ENCODE measurements at places on chromosomes 12 and 14.
A peak's percentile ranks its signal among the peaks of the same experiment; 100 is the strongest.

DNA sequence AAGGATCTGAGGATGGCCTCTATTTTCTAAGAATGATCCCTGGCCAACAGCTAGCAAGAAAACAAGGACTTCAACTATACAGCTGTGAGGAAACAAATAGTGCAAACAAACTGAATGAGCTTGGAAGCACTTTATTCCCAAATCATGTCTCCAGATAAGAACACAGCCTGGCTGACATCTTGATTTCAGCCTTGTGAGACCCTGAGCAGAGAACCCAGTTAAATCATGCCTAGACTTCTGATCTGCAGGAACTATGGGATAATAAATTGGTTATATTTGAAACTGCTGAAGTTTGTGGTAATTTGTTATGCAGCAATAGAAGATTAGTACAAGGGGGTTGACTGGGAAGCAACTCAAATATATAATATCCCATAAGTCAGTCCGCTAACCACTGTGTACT lies 183.9 kb upstream of the BMP4 start:
- no peak for DNase-seq

DNA sequence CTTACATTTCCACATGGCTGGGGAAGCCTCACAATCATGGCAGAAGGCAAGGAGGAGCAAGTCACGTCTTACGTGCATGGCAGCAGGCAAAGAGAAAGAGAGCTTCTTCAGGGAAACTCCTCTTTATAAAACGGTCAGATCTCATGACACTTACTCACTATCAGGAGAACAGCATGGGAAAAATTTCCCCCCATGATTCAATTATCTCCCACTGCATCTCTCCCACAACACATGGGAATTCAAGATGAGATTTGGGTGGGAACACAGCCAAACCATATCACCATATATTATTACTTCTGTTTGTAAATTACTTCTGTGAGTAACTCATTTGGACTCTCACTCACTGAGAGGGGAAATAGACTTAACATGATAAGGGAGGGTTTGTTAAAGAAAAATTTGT lies 1496.8 kb upstream of the TMEM132C start:
- no peak for DNase-seq

- DNase-seq: no peak
Observed at GRCh38 chr12:11768233-11768965, 118.9 kb downstream of the ETV6 start.

GRCh38 chr12:116926283-116927243 lies 15.8 kb downstream of the FBXW8 start:
- DNase-seq: no peak

DNA sequence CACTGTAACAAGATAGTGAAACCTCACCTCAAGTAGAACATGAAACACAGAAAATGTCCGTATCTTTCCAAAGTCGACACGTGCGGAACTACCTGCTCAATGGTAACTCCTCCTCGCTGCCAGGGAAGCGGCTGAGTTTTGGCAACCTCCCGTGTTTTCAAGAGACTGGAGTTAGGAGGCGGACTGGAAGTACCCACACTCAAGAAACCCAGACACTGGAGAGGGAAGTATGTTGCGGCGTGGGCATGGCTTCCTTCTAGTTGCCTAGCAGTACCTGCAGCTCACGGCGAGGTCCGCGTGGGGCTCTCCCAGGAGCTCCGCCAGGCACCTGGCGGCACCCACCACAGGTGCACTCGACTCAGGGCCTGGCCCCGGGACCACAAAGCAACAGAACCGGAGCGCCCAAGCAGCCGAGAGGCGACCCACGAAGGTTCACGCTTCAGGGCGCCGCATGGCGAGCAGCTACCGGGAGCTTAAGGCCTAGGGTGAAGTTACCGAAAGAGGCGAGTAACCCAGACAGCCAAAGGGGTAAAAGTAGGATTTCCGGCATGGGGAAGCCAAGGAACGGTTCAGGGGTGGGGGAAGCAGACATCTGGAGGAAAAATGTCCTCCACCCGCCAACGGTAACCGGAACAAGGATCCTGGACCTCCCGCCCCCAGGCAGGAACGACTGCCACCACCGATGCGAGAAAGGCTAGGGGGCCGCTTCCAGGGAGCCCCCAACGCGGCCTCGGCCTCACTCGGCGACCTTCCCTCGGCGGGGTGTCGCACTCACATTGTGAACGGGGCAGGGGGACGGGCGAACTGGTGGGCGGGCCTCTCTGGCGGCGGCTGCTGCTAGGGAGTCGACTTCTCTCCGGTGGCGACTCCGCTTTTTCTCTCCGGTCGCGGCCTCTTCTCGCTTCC lies 608 bp downstream of the PTGES3 start:
- DNase-seq: peak; percentile 56

DNA sequence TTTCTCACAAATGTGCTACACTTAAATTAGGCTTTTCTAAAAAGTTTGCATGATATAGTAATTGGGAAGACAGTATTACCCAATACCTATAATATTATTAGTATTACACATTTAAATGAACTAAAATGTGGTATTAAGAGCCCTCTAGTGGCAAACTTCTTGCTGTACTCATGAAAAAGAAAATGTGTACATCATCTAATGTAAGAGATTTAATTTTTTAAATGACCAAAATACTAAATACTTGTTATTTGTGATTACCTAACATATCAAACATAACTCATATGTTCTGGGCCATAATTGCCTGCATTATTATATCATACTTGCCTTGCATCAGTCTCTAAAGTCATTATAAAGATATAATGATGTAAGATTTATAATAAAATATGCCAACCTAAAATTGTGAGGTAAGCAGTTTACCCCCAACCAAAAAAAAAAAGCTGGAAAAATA lies 64.2 kb downstream of the DNAI7 start:
- no peak for DNase-seq

GRCh38 chr12:48002414-48002730 lies 1.9 kb downstream of the COL2A1 start:
- DNase-seq: no peak

- DNase-seq: no peak
Observed at GRCh38 chr14:92450351-92451070, 63.1 kb upstream of the RIN3 start.

DNA sequence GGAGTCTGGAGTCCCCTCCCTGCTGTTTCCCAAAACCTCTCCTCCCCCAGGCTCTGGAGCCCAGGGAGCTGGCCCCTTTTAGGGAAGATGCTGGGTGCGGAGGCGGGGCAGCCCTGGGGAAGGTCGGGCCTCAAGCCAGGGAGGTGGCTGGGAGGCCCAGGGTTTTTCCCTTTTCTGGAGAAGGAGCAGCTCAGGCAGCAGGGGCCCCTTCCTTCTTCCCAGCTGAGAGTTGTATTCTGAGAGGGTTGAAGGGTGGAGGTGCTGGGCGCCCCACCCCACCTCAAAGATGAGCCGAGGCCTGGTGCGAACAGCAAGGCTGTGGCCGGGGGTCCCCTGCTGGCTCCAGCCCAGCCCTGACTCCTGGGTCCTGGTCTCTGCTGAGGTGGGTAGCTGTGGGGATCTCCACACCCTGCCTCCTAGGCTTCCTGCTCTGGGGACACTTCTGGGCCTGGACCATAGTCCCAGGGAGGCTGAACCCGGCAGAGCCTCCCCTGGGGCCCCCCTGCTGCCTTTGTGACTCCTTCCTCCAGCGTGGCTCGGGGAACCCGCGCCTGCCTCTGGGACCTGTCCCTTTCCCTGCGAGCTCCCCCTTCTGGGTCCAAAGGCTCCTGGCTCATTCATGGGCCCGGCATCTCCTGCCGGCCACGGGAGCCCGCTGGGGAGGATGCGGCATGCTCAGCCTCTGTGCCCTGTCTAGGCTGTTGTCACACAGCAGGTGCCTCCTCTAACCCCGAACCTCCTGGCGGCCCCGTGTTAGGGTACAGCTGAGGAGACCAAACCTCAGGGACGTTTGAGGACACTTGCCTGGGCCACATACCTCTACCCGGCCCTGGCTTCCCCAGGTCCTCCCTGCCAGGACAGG lies 4.4 kb downstream of the TRMT61A start:
- no peak for DNase-seq

- peak; percentile 70 for DNase-seq
Observed at GRCh38 chr14:91261115-91261514, 16.6 kb upstream of the GPR68 start.

GRCh38 chr12:52622349-52622748 lies 4.0 kb upstream of the KRT73 start:
- DNase-seq: no peak

GRCh38 chr14:94292872-94293577 lies at the start of gene SERPINA10:
Gene SERPINA10 (minus strand): TSS chr14:94293268. CDS start chr14:94290593, 2,675 bp downstream.
- DNase-seq: no peak

GRCh38 chr12:48961801-48962200 lies 4.5 kb upstream of the ARF3 start:
- no peak for DNase-seq

DNA sequence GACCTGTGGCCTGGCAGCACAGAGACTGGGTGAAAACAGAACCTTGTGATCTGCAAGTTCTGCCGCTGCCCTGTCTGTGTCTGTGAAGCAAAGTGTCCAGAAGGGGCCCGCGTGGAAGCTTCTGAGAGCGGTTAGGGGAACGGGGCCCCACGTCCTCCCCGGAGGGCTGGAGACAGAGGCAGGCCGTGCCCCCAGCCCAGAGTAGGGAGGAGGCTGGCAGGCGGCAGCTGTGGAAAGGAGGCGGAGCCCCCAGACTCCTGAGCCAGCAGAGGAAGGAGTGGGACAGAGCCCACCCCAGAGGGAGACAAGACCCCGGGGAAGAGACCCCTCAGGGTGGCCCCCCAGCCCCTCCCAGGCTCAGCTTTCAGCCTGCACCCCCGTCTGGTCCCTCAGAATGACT lies 49.0 kb downstream of the GALNT9 start:
- DNase-seq: no peak

DNA sequence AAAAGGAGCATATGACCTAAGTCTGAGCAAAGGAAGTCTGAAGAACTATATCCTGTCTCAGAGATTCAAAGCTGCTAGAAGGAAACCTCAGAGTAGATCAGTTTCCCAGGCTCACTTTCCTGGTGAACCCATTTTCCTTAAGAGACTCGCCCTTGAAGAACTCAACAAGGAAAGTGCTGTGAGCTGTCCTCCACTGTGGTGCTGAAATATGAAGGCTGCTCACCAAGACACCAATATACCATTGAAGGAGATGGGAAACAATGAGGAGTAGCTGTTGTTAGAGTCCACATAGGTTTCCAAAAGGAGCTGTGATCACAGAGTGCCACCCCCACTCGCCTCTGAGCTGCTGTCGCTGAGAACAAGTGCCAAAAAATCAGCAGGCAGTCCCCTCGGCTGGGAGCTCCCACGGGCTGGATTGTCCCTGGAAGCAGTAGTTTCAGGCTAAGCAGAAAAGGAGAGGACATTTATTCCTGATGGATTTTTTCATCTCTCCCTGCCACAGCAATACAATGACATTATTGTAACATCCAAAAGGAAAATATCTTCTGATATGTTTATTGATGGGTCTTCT lies 282.1 kb downstream of the RPS29 start:
- DNase-seq: no peak

GRCh38 chr12:126067626-126068329 lies 1002.5 kb downstream of the AACS start:
- no peak for DNase-seq

GRCh38 chr14:93943052-93943451 lies 15.9 kb downstream of the FAM181A start:
- no peak for DNase-seq

GRCh38 chr14:41749429-41749828 lies 142.8 kb downstream of the LRFN5 start:
- no peak for DNase-seq

DNA sequence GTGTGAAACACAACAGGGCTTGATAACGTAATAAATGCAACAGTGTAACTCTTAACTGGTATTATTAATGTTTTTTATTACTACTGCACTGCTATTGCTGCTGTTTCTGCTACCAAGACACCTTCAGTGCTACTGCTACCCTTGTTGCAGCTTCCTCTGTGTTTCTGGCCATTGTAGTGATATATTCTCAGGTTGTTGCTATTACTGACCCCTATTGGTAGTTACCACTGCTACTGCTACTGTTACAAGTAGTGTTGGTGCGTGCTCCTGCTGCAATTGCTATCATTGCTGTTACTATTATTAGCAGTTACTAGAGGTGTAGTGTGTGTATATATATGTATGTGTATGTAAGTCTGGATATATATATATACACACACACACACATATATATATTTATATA lies 87.2 kb upstream of the PTPRB start:
- no peak for DNase-seq

DNA sequence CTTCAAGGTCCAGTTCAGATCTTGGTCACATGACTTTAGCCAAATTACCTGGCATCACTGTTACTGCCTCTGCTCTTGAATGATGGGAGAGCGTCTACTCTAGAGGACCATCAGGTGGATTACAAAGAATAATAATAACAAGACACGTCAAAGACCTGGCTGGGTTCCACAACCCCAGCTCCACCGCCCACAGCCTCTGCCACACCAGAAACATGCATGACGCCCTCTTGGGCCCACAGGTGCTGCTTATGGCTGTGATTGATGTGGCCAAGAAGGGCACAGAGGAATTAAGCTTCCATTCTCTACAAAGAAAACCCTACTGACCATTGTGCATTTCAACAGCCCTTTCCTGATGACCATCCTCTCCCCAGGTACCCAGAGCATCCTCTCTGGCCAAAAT lies 18.2 kb downstream of the SERPINA3 start:
- DNase-seq: no peak

DNA sequence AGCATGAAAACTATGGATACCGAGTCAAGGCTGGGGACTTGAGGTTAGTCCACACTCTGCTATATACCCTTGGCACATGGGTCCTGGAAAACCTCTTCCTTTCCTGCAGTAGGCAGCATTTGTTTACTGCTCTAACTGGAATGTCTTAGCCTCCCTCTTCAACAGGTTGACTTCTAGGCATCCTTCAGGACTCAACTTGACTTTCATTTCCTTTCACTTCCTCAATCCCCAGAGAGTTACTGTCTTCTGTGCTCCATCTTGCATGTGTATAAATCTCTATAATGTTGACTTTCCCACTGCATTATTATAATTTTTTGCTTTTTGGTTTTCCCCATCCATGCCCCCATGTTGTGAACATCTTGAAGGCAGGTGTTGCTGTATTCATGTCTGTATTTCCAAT lies 107.9 kb downstream of the VRK1 start:
- no peak for DNase-seq

DNA sequence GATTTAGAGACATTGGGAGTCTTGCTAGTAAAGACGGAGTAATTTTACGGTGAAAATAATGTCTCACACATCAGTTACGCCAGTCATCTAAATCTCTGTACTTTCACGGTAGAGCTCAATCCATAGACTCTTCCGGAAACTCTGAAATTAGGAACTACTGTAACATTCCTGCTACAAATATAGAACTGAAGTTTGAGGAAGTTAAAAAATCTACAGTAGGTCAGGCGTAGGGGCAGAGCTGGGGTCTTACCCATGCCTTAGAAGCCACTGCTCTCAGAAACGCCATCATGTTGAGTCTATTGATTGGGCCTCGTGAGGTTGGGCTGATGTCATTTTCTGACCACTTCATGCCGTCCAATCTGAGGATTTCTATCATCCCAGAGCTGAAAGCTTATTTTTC lies 1029.8 kb upstream of the TMEM132C start:
- no peak for DNase-seq

GRCh38 chr12:108551535-108551934 lies 9.4 kb downstream of the SART3 start:
- no peak for DNase-seq

DNA sequence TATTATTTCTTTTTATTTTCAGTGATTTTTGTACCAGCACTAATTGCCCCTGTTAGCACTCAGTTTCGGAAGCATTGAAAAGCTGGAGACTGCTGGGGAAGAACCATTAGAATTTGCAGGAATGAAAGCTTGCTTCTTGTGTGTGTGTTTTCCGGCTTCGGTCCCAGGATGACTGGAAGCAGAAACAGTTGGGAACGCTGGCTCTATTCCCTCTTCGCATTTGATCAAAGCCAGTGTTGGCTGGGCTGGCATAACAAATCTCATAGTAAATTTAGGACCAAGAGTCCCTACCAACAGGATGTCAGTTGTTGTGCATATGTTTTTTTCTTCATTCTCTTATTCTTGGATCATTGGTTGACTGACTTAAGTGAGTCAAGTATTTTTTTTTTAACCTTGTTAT lies 53.6 kb upstream of the TRAF3 start:
- no peak for DNase-seq

Measured in stimulated activated naive CD8-positive, alpha-beta T cell treated with anti-CD3 and anti-CD28 coated beads, Interleukin-15, Interleukin-2, amounts not matched to agents 100 U/mL and 50 U/mL, for 24 hours (primary cell).